Skeletal muscle cell (primary cell): ENCODE measurements at places on chromosomes 2 and 18.

- DNase-seq = no peak
Observed at GRCh38 chr2:45172760-45173392, 163.6 kb upstream of the SIX2 start.

GRCh38 chr2:190840569-190841172 lies 40.0 kb upstream of the GLS start:
- DNase-seq = no peak

DNA sequence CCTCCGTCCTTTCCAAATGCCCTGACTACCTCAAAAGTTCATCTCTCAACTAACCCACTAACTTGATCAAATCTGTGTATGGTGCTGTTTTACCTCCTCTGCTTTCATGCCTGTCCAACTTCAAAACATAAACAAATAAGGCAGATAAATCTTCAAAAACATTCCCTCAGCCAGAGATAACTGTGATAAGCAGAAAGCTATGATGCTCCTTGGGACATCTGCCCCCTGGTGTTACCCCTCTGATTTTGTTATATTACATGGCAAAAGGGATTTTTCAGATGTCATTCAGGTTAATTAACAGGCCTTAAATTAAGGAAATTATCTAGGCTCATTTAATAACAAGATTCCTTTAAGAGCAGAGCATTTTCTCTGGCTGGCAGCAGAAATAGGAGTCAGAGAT lies 810.8 kb upstream of the CHAC2 start:
- no peak for DNase-seq

GRCh38 chr2:16661526-16661925 lies 4.1 kb downstream of the CYRIA start:
- no peak for DNase-seq

GRCh38 chr2:169824373-169825333 lies at the start of gene METTL5:
METTL5 (minus strand) TSS chr2:169824905; CDS start chr2:169824597, 308 bp downstream.
- no peak for DNase-seq

DNA sequence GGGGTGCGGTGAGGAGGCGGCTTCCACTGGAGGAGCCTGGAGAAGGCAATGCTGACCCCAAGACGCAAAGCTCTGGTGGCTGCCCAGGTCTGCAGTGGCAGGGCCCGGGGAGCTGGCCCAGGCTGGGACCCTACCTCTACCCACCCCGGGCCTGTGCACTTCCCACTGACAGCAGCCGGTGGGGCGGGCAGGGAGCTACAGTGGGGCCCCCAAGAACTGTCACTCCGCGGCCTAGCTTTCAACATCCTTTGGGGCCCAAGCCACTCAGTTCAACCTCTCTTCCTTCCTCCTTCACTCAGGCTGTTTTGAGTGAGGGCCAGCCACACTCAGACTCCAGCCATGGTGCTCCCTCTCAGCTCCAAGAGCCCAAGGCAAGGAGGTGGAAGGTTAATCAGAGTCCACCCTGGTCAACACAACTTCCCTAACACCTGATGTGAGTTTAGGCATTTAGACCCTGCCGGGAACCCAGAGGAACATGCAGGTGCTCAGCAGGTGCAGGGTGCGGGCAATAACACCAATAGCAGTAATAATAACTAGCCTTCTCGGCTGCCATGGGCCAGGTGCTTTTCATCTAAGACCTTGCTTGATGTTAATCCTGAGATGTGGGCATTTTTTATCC lies 93.6 kb downstream of the ZFP36L2 start:
- DNase-seq = no peak

GRCh38 chr2:152762202-152762601 lies 43.8 kb downstream of the ARL6IP6 start:
- DNase-seq = peak; percentile 27
